ENCODE measurements at places on chromosomes 2 and 18. TPM values are rescaled to one million over a fixed set of nuclear protein-coding genes. Genes with fewer than 3 reads are reported as not detected.

The HOXD4 gene
- total RNA-seq: 0.84 TPM

The TUBB8B gene
- total RNA-seq: 0.38 TPM

The CHAC2 gene
- 3.6 TPM for total RNA-seq

The ANKRD29 gene
- 72.0 TPM for total RNA-seq

The B4GALT6 gene
- 3.5 TPM for total RNA-seq

DNA sequence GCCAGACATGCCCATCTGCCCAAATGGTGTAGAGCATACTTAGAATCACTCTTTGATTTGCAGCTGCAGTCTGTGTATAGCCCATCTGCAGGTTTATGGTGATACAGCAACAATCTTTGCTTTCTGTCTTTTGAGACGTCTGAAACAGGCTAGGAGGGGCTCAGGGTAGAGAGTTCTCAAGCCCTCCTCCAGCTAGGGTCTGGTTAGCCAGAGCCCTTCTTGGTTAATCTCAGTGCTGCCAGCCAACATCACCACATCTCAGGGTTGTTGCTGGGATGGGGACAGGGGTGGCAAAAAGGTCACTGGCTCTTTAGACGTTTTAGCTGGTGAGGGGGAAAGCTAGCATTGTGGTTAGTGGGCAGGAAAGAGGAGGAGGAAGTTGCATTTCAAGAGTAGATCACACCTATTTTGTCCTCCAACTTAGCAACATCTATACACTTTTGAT lies 136.6 kb upstream of the ACAA2 start:
- H3K27me3 ChIP-seq: peaks cover 5% of the 10 kb centered on the region
- DNase-seq: no peak
- H3K27ac ChIP-seq: no peak overlapping the region
- no peaks in the 10 kb centered on the region for H3K4me1 ChIP-seq

- no peak overlapping the region for H3K27ac ChIP-seq
- DNase-seq: no peak
- H3K4me3 ChIP-seq: no peak overlapping the region
- no peaks in the 10 kb centered on the region for H3K36me3 ChIP-seq
- H3K27me3 ChIP-seq: peaks cover 7% of the 10 kb centered on the region
Measured at GRCh38 chr2:175205523-175205922, 24.0 kb upstream of the ATP5MC3 start.

- no peaks in the 10 kb centered on the region for H3K4me1 ChIP-seq
- H3K27me3 ChIP-seq: no peaks in the 10 kb centered on the region
- no peak overlapping the region for H3K27ac ChIP-seq
- peaks cover 10% of the 10 kb centered on the region for H3K36me3 ChIP-seq
- no peak for DNase-seq
Measured at GRCh38 chr2:190200603-190201002, 119.0 kb downstream of the HIBCH start.

DNA sequence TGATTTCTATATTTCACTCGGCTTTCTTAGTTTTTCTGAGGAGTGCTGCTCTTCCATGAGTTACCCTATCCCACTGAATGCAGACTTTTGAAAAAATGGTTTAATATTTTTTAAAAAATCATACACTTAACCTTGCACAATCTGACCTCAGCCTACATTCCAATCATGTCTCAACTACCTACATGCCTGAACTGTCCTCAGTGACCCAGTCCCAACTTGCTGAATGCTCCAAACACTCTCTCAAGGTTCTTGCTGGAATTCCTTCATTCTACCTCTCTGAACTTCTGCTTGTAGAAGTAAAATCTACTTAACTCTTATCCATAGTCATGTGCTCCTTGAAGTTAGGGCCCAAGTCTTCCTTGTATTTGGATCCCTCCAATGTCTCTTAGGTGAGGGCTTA lies 181.6 kb downstream of the XIRP2 start:
- no peaks in the 10 kb centered on the region for H3K4me1 ChIP-seq
- no peaks in the 10 kb centered on the region for H3K36me3 ChIP-seq
- DNase-seq: no peak
- H3K27me3 ChIP-seq: no peaks in the 10 kb centered on the region

DNA sequence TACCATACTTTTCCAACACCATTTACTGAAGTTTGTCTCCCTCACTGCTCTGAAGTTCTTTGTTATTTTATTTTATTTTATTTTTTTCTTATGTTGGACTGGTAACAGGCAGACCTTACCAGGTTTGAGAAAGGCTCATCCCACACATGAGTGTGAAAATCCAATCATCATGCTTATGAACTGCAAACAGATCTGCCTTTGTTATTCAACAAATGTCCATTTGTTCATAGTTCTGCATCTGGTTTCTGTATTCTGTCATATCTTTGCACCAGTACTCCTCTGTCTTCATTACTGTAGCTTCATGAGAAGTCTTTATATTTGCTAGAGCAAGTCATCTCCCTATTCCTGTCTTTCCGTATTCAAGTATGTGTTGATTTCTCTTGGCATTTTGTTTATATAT lies 5.3 kb downstream of the RNU2-63P start:
- no peak overlapping the region for H3K27ac ChIP-seq
- H3K4me1 ChIP-seq: no peaks in the 10 kb centered on the region
- no peak overlapping the region for H3K4me3 ChIP-seq
- DNase-seq: no peak
- H3K27me3 ChIP-seq: no peaks in the 10 kb centered on the region

DNA sequence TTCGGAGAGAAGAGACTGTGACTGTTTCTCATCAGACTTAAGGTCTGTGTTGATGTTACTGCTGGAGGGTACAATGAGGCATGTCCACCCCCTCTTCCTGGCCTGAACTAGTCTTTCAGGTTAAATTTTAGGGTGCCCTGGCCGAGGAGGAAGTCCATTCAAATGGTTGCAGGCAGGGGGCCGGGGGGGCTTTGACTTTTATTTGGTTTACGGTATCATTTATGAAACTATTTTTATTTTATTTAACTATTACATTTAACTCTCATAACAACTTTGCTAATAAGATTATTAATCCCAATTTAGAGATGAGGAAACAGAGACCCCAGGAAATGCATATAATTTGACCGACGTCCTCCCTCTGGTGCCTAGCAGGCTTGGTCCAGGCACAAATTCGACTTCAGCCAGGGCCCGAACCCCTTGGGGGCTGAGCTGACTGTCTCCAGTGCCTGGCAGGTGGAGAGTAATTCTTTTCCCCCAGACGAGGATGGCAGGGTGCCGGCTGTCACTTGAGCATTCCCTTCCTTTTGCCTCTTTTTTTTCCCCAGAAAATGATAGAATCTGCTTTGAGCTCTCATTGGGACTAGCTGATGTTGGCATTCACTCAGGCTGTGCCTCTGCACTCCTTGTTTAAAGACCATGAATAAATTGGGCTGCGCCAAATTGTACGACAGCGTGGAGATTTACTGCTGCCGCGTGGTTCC lies 255.3 kb upstream of the SALL3 start:
- no peak overlapping the region for H3K4me3 ChIP-seq
- no peaks in the 10 kb centered on the region for H3K36me3 ChIP-seq
- H3K27ac ChIP-seq: no peak overlapping the region

DNA sequence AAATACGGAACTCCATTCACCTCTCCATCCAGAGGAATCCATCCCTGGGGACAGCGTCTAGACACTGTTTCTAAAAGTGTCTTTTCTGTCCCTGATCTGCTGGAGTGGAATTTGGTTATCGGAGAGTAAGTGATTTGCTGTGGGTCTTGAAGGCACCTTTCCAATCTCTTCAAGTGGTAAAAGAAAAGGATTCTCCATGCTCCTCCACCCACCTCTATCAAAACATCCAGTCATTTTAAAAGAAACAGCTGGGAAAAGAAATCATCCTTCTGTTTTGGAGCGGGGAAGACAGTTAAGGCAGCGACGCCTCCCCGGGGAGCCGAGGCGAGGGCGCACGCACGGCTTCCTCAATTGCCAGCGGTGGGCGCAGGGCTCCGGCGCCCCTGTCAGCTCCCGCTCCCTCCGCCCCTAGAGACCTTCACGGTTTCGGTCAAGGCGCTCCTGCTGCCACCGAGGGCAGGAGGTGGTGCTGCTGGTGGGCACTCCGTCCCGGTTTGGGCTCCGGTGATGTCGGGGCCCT lies 547 bp downstream of the SLC35F5 start:
- H3K4me1 ChIP-seq: peaks cover 19% of the 10 kb centered on the region
- no peak for DNase-seq
- H3K4me3 ChIP-seq: peak overlapping the region; percentile 98
- no peaks in the 10 kb centered on the region for H3K27me3 ChIP-seq

DNA sequence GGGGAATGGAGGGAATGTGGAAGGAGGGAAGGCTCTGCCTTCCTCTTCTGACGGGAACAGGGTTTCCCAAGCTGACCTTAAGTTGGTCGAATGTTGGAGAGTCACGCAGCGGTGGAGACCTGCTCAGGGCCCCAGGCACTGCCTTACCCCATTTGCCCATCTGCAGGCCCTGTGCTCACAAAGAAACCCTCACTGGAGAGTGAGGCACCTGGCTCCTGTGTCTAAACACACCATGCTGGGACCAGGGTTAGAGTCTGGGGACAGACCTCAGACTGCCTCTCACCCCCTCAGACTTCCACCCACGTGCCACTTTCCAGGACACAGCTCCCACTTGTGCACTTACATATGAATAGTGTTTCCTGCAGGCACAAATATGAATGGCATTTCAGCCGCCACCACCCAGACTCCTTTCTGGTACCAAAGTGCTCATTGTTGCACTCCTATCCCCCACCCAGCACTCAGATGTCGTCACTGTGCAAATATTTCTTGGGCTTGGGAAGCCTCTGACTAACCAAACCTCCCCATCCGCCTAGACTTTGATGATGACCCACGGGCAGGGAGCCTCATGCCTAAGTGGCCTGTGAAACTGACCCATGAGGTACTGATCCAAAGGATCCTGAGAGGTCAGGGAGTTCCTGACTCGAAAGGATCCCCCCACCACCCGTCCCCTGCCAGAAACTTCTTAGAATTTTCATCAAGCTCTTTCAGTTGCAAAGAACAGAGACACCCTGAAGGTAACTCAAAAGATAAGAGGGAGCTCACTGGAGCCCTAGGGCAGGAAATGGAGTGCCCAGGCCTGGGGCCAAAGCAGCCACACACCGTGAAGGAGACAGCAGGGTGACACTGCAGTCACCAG lies 78.3 kb downstream of the STPG4 start:
- H3K4me1 ChIP-seq: peaks cover 76% of the 10 kb centered on the region
- DNase-seq: peak; percentile 75
- no peaks in the 10 kb centered on the region for H3K27me3 ChIP-seq
- H3K4me3 ChIP-seq: no peak overlapping the region

DNA sequence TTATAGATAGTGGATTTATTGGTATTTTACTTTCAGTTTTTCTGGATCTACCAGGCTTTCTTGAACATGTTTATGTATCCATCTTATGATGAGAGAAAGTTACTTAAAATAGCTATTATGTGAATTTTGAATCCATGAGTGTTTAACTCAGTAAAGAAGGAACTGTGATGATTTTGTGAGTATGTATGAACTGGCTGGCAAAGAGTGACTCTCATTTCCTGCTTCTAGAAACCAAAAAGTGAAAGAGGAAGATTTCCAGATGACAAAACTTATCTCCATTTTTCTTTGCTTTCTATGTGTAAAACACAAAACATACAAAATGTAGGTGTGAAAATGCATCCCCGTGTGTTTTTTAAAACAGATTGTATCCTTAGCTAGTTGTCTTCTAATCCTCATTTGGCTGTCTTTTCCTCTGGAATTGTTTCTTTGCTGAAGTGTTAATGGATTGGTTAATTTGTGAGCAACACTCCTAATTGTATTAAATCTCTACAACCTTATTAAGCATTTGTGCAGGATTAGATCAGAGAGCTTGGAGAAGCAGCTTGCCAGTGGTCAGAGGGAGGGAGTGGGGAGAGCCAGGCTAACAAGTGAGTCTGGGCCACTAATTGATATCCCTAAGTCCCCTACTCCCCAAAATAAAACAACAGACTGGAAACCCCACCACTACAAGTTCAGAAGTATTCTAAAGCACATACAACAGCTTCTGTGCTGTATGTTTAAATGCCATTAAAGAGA lies 23.9 kb downstream of the PTPRM start:
- no peak for DNase-seq
- no peak overlapping the region for H3K4me3 ChIP-seq
- no peaks in the 10 kb centered on the region for H3K36me3 ChIP-seq
- no peaks in the 10 kb centered on the region for H3K27me3 ChIP-seq

DNA sequence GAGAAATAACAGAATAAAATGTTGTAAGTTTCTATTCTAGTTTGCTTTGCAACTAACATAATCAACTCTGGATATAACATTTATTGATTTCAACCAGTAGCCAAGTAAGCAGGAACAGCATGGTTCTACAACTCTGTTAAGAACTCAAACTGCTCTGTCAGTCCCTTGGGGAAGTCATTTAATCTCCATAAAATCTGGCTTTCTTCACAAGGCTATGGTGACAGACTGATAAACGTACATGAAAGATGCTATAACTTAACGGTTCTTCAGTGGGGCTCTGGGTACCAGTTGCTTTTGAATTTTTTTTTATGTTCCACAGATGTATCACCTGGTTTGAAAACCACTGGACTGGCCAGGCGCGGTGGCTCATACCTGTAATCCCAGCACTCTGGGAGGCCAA lies 10.3 kb downstream of the PSME4 start:
- H3K4me1 ChIP-seq: peaks cover 24% of the 10 kb centered on the region
- no peaks in the 10 kb centered on the region for H3K27me3 ChIP-seq
- no peak overlapping the region for H3K4me3 ChIP-seq
- no peak for DNase-seq

Data from upper lobe of right lung (tissue), 1 donor.